Fibroblast of villous mesenchyme (primary cell): ENCODE measurements at places on chromosomes 2 and 18. TPM values are rescaled to one million over a fixed set of nuclear protein-coding genes. Genes with fewer than 3 reads are reported as not detected.

Gene UGT1A5
- total RNA-seq, result not detected in 2 replicates

Gene CDH20
- total RNA-seq, result under 0.01 and 0.32 TPM in 2 replicates

Gene CYTIP
- under 0.01 and 0.43 TPM in 2 replicates for total RNA-seq

Gene ERICH2
- total RNA-seq, result not detected in 2 replicates

Gene OSR1
- total RNA-seq, result 2.2 and 4.5 TPM in 2 replicates

Gene TXNL4A
- 46.6 and 59.9 TPM in 2 replicates for total RNA-seq

Gene AQP4
- total RNA-seq, result not detected in 2 replicates

Gene KCNK3
- under 0.01 TPM in 2 replicates for total RNA-seq

Gene CYP27C1
- total RNA-seq, result under 0.01 TPM in 2 replicates

Gene DYNAP
- not detected in 2 replicates for total RNA-seq

Gene HOXD3
- 14.5 and 21.6 TPM in 2 replicates for total RNA-seq

Gene EVX2
- under 0.01 TPM in 1 of 2 replicates, not detected in the other for total RNA-seq

- DNase-seq, result no peak
These were observed 21.2 kb downstream of the ZSCAN30 start for GRCh38 chr18:35268821-35269220.

DNA sequence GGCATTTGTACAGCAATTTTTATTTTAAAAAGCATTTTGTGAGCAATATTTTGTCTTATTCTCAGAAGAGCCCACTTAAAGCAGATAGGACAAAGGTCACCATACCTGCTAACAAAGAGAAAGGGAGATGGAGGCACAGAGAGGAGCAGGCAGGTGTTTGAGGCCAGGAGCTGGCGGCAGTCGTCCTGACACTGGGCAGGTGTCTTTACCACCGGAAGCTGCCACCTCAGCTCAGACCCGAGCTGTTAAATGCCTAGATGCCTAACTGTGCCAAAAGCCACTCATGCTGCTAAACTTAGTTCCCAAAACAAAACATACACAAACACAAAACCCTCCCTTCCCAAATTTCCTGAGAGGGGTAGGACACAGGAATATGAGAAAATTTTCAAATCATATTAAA, 120.9 kb downstream of the CNTNAP5 start:
- no peak for DNase-seq

GRCh38 chr2:191526091-191526490, 151.8 kb upstream of the NABP1 start:
- DNase-seq, result no peak

DNA sequence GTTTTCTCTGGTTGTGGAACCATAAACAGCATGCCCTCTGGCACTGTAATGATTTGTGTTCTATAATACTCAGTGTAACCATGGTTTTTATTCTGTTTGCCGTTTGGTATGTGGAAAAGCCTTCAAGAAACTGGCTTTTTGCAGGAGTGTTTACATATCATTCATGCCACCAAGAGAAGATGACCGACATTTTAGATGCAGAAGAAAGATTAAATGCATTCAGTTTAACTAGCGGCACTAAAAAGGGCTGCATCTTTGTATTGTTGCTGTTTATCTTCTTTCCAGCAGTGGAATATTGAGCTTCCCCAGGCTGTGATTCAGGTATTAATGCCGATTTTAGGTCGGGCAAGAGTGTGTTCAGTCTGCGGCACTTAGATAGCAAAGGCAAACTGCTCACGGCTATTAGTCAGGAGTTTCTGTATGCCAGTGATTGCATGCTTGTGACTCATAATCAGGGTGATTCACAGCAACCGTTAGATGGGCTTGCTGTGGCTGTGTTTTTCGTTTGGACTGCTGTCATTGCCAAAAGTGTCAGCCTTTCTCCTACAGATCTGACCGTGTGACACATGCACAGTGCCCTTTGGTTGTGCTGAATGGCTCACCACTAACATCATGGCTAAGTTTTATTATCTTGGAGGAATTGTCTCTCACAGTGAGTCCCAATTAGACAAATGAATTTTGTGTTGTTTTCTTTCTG, 479.7 kb downstream of the PARD3B start:
- DNase-seq, result peak; percentile 93

DNA sequence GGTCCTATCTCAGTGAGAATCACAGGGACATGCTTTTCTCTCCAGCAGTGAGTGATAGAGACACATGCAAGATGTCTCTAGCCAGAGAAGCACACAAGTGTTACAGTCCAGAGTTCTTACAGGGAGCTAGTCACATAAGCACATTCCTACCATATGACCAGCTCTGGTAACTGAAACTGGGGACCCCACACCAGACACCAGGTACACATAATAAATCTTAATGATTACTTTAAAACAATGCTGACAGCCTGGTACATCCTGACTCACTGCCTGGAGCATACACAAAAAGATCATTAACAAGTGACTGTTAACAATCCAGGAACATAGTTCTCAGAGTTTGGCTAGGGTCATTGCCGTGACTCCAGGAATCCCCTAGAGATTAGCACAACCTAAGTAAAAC, 53.6 kb downstream of the GALNT1 start:
- DNase-seq, result peak; percentile 67

DNA sequence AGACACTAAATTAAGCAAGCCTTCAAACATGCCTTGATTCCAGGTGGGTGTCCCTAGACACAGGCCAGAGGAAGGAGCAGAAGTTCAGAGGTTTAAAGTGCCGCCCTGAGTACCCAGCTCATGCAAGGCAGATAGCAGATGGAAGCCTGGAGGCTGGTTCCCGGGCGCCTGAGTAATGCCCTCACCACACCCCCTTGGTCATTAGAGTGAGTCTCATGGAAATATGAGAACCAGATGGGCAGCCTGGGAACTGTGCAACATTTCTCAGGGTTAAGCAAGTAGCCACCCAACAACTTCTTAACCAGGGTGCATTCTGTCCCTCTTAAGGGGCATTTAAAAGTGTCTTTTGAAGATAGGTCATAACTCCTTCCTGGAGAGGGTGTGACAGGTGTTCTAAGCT, 44.1 kb downstream of the TGFA start:
- DNase-seq, result peak; percentile 5

GRCh38 chr18:79786786-79787526, 10.8 kb upstream of the KCNG2 start:
- peak; percentile 94 for DNase-seq

DNA sequence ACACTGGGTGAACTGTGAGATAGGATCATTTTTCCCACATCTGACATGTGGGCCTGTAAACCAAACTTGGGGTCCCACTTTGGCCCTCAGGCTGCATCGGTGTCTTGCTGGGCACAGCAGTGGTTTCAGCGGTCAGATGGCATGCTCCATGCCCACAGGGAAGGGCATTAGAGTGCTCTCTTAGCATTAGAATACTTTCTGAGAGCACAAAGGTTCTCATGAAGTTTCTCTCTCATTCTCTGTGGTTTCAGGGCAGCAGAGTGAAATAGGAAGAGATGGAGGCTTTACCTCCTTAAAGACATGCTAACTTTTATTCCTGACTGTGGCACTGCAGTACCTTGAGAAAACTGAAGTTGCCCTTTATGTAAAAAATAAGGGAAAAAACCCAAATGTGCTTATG, 36.6 kb upstream of the GATA6 start:
- no peak for DNase-seq

DNA sequence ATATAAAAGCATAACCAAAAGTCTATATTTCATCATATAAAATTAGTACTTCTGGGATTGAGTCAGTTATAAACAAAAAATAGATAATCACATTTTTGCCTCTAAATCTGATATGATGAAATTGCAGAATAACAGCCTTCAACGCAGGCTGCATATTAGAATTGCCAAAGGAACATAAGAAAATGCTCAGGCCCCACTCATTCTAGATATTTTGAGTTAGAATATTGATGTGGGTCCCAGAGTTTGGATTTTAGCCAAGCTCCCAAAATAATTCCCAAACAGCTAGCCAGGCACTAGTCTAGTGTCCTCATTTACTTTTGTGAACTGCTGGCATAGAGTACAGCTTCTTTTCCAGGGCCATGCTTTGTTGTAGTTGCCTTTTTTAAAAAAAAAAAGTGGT, 63.5 kb downstream of the ZDBF2 start:
- no peak for DNase-seq

GRCh38 chr2:210363876-210364275, 48.9 kb upstream of the MYL1 start:
- no peak for DNase-seq

- DNase-seq, result no peak
These were observed 16.9 kb upstream of the PAPOLG start for GRCh38 chr2:60739156-60739555.

DNA sequence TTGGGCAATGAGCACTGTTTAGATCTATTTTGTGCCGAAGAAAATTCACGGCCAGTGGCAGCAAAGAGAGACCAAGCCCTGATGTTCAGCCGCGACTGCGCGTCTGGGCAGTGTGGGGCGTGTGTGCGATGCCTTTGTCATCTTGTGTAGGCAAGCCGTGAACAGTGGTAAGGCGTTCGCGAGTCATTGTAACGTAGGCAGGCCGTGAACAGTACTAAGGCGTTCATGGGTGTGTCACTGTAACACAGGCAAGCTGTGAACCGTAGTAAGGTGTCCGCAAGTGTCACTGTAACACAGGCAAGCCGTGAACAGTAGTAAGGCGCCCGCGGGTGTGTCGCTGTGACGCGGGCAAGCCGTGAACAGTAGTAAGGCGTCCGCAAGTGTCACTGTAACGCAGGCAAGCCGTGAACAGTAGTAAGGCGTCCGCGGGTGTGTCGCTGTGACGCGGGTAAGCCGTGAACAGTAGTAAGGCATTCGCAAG, 99.9 kb downstream of the NFATC1 start:
- no peak for DNase-seq

- no peak for DNase-seq
These were observed 163.8 kb upstream of the GALNT5 start for GRCh38 chr2:157093666-157094065.

GRCh38 chr2:23606968-23607367, 222.0 kb downstream of the KLHL29 start:
- DNase-seq, result peak; percentile 10

GRCh38 chr2:29232041-29232440, 116.8 kb downstream of the CLIP4 start:
- DNase-seq, result no peak

DNA sequence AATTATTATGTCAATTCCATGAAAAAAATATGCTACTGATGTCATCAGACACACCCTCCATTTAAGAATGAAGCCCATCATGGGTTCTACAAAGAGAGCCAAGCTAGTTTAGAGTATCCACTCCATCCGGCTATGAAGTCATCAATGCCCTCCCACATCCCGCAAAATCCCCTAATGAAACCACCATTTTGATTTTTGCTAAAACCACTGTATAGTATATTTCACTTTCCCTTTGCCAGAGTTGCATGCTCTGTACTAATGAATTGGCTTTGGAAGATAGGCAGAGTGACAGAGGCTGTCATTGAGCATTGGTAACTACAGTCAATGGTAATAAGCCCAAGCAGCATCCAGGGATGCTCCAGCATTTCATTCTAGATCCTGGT, 118.6 kb downstream of the ANKRD44 start:
- DNase-seq, result no peak

- no peak for DNase-seq
These were observed 292.9 kb upstream of the MYT1L start for GRCh38 chr2:2623939-2624338.

DNA sequence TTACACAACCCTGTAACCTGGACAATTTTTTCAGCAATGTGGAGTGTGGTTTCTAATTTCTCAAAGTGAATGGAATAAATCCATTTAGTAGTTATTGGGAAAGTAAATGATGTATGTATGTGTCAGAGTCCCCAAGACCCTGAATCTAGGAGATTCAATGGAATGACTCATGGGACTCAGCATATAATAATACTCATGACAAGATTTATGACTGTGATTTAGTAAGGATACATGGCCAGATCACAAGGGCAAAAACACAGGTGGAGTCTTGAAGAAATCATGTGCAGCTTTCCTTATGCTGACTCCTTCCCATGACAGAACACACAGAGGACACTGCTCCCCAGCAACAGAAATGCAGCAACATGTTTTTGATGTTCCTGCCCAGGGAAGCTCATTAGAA, 1877.7 kb upstream of the LRRTM1 start:
- no peak for DNase-seq

DNA sequence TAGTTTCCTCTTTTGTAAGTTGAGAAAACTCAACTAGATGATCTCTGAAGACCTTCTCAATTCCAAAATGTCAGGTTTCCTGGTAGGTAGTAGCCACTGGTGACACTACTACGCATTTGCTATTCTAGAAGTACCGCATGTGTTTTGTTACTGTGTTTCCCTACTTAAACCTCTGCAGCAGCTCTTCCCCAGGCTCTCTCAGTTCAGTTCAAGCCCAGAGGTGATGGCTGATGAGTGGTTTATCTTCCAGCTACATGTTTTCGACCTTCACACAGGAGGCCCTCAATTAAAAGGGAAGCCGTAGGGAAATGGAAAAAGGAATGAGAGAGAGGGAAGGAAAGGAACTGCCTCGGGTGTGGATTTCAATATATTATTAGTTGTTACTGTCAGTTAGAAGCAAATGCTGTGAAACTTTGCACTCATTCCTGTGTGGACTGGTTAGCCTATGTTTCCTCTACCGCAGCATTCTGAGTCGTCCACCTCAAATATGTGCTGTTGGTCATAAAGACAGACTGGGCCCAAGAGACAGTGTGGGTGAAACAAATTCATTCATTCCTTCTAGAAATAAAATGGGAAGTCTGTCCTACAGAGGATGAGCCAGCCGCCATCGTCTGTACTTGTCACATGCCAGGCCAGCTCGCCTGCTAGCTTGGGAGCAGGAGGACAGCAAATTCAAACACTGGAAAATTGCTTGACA, 455.2 kb upstream of the RAB12 start:
- peak; percentile 28 for DNase-seq

GRCh38 chr2:74530239-74531187, 780 bp downstream of the HTRA2 start:
- DNase-seq, result peak; percentile 56

DNA sequence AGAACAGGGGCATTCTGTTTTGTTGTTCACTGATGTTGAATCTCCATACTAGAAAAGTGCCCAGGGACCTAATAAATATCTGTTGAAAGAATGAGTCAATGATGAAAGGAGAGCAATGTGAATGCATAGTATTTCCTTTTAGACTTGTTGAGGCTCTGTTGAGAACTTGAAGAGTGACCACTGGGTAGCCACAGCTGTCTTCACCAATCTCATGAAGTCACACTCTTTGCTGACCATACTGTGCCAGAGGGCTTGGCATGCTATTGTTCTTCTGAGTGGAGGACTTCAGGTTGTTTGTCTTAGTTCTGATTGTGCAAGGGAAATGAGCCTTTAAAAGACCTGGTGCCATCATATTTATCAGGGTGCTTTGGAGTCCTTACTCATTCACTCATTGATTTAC, 41.6 kb upstream of the NT5C1B start:
- DNase-seq, result no peak

GRCh38 chr2:36677996-36678605, 18.4 kb upstream of the VIT start:
- peak; percentile 18 for DNase-seq

GRCh38 chr2:18046558-18047212, 168.2 kb downstream of the KCNS3 start:
- DNase-seq, result peak; percentile 17
